ENCODE measurements at places on chromosomes 11 and 22.

GRCh38 chr11:117625237-117625636, 171.8 kb downstream of the DSCAML1 start:
- no peak for DNase-seq

DNA sequence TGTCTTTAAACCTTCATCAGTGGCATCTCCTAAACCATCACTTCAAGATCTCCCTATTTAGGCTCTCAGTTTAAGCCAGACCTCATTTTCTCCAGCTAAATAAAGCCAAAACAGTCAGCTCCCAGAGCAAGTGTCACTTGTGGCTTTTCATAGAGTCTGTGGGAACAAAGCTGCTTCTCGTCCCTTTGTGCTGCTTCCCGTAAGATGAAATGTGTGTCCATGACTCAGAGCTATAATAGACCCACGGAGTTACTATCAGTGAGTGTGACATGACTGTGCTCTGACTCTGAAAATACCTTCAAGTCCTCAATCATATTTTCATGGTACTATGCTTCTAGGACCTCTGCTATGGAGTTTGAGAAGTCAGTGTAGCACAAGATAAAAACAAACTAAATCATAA, 57.3 kb upstream of the SLN start:
- no peak for DNase-seq

- no peak for DNase-seq
These were observed 121.6 kb downstream of the KIRREL3 start for GRCh38 chr11:126878913-126879482.

DNA sequence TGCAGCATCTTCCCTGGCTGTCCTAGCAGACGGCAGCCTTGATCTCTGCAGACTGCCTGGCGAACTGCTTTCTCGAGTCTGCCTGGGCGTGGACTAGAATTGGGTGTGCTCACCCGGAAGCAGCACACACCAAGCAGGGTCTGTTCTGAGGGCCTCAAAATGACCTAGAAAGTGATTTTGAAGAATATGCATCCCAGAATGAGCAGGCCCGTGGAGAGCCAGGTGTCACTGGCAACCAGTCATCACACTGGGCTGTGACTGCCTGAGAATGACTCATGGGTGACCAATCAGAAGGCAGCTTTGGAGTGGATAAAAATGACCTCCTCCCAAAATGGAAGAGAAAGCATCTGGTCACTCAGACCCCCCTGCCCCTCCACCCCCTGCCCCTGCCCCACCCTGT, 114.9 kb upstream of the NECTIN1 start:
- no peak for DNase-seq

DNA sequence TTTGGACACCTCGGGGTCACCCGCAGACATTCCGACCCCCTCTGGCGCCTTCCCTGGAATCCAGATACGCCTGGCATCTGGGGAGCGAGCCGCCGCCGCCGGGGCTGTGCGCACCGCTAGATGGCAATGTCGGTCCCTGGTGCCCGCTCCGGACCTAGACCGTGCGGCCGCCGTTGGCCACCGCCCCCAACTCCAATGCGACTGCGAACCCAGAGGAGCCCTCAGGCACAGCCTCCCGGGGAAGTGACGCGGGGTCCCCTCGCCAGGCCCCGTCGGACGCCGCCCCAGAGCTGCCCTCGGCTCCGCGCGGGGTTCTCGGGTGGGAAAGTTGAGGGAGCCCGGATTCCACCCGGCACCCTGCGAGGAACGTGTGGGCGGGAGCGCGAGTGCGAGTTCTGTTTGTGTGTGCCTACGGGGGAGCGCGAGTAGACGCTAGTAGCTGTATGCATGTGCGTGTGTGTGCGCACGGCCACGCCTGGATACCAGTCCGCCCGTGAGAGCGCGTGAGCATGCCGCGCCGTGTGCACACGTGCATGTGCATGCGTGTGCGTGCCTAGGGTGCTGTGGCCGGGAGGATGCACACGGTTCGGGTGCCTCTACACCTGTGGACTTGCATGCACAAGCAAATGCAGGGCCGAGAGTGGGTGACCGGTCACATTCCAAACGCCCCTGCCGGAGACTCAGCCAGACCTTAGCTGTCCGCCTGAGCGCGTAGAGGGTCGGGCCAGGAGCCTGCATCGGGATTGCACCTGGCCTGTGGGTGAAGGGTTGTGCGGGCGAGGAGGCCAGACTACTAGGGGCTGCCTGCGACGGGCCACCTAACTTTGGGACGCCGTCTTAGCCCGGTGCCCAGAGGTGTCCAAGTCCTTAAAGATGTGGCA, 1.9 kb downstream of the CHRM4 start:
- DNase-seq, result peak; percentile 76

DNA sequence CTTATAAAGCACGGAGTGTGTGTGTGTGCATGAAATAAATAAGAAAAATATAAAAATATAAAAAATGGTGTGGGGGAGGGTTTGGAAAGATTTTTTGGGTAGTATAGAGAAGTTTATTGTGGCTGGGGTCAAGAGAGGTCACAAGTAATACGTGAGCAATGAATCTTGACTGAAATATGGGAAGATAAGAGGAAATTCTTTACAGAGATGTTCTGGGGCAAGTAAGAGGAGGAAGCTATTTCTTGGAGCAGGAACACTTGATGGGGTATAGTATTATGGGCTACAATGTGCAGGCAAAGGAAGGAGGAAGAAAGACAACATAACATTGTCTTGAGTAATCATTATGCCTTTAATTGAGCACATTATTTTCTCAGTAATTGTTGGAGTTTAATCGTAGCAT, 2.1 kb downstream of the HBD start:
- DNase-seq, result no peak

DNA sequence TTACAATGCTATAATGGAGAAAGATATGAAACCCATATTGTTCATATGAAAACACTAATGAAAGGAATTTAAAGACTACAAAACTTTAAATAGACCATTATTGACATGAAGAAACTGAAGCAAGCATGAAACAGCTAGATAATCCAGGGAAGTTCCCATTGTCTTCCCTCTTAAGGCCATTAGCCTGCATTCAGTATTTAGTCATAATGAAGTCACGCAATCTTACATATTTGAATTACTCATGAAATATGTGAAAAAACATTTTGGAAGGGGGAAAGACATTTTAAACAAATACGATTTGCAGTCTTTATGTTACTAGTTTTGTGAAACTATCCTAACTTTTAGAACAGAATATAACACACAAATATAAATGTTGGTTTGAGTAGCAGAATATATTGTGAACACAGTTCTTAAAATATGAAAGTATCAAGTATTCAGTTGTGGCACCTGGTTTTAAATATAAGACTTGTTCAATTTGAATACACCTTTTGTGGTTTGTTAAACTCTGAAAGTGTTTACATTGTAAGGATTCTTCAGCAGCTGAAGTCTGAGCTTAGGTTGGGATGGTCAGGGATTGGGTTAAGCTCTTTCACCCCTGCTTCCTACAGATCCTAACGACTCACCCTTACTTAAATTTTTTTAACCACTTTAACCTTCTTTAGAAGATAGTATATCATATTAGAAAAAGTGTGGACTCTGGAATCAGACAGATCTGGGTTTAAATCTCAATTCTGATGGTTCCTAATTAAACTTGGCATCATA, 500.3 kb upstream of the TENM4 start:
- DNase-seq, result no peak

DNA sequence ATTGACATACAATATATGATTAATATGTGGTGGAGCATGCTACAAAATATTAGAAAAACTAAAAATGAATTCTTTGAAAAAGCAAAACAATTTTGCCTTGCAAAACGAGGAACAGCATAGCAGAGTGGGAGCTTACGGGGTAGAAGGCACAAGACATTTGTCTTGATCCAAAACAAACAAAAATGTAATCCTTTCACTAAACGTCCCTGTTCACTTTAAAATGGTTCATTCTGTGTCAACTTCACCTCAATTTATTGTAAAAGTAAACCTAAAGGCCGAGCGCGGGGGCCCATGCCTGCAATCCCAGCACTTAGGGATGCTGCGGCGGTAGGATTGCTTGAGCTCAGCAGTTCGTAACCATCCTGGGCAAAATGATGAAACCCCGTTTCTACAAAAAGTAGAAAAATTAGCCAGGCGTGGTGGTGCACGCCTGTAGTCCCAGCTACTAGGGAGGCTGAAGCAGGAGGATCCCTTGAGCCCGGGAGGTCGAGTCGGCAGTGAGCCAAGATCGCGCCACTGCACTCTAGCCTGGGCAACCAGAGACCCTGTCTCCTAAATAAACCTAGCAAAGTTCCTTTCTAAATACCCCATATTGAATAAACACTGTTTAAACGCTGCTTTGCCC, 2.0 kb downstream of the PRDM10 start:
- no peak for DNase-seq

GRCh38 chr11:122584670-122585069, 70.9 kb upstream of the UBASH3B start:
- no peak for DNase-seq

- no peak for DNase-seq
These were observed 17.0 kb upstream of the ST3GAL4 start for GRCh38 chr11:126338346-126339055.

DNA sequence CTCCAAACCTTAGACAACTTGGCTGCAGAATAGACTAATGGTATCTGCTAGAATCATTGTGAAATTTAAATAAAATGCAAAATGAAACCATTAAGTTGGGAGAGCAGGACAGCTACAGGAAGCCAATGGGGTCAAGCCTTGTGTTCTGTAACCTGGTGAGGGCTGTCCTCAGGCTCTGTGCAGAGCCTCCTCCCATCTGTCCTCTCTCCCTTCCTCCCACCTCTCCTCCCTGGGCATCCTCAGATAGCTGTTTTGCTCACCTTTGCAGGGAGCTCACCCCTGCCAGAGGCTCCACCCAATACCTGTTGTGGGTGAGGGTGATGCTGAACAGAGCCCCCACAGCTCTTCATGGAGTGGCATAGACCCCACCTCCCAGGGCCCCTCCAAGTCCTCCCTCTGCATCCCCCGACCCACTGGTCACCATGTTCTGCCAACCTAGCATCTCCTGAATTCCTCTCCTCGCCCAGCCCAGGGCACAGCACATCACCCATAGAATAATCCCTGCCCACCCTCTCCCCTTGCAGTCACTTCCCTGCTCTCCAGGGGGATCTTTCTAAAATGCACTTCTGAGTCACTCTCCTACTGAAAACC, 100.3 kb downstream of the PDE2A start:
- no peak for DNase-seq

DNA sequence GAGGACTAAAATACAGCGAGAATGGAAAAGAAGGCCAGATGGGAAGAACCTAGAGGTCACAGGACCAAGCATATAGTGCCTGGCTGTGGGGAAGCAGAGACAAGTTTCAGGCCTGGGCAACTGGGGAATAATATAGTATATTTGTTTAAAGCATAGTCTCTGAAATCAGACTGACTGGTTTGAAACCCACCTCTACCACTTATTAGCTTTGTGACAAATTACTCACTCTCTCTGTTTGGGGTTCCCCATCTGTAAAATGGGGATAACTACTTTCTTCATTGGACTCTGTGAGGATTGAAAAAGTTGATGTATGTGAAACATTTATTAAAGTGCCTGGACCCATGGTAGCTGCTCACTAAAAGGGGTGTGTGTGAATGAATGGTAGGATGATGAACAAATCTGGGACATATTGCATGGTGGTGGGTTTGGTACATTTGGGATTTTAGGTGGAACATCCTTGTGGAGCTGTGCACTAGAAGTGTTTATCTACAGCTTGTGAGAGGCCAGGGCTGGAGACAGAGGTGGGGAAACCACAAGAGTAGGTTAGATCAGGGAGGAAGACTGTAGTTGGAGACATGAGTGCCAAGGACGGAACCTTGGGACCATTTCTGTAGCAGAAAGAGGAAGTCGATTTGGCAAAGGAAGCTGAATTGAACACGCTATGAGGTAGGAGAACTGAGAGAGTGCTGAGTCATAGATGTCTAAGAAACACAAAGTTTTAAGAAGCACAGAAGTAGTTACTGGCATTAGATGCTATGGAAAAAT, 52.6 kb downstream of the SWAP70 start:
- DNase-seq, result no peak

- DNase-seq, result no peak
These were observed 24.1 kb upstream of the CCDC89 start for GRCh38 chr11:85709941-85710702.

DNA sequence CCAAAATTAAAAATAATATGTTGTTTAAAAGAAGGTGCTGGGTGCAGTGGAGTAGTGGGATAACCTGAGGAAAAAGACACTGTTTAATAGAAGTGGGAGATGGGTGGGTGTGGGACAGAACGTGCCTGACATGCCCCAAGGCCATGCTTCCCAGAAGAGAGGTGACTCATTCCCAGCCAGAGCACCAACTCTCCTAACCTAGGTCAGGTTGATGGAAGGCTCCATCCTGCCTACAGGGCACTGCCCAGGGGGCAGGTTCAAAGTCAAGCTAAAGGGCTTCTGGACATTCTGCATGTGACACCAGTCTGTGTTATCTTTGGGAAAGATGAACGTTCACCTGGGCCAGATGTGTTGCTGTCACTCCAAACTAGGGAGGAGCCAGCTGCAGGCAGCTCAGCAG, 453.1 kb downstream of the SOX6 start:
- no peak for DNase-seq

DNA sequence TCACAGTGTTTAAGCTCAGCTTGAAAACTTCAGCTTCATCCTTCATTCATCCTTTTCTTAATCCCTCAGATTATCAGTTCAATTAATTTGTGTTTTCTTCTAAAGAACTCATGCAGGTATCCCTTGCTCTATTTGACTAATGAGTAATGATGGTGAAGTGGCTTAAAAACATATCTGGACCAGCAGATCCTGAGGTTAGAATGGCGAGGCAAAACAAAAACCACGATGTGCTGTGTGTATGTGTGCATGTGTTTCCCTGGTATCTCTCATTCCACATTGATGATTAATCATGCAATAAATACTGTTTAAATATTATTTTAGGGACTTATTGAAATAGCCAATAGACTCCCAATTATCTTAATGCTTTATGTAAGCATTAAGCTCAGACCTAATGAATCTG, 437.0 kb downstream of the DYNC2H1 start:
- DNase-seq, result no peak

- DNase-seq, result no peak
These were observed 11.8 kb upstream of the MIEF1 start for GRCh38 chr22:39490135-39490798.

DNA sequence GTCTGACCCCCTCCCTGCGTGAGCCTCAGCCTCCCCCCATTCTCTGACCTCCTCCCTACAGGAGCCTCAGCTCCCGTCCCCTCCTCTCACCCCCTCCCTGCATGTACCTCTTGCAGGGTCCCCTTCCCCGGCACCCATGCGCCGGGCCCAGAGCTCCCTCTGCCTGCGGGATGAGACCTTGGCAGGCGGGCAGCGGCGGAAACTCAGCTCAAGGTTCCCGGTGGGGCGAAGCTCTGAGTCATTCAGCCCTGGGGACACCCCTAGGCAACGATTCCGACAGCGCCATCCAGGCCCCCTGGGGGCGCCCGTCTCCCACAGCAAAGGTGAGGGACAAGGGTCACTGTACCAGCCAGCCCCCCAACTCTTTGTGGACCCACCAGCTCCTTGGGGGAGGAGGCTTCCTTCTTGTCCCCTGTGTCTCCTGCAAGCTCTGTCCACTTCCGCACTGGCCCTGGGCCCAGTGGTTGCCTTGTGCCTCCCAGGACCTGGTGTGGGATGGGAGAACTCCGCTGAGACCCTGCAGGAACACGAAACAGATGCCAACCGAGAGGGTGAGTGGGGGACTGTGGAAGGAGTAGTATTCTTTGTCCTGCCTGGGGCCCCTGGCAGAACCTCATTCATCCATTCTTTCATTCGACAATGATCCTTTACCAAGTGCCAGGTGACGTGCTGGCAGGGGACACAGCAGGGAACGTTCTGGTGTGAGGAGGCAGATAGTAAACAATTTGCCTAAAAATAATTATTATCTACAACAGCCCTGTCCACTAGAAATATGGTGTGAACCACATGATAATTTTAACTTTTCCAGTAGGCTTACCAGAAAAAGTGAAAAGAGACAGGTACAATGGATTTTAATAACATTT, 3.7 kb upstream of the RPS6KA4 start:
- peak; percentile 84 for DNase-seq

All from T1000 (cell line).